Urothelium cell line (cell line): ENCODE measurements at places on chromosomes 4 and X.
A peak's percentile ranks its signal among the peaks of the same experiment; 100 is the strongest.

- no peak for DNase-seq
Measured at GRCh38 chrX:53249408-53250042, 24.5 kb upstream of the KDM5C start.

GRCh38 chr4:176789955-176790354 lies 2.8 kb downstream of the VEGFC start:
- DNase-seq, result peak; percentile 58

DNA sequence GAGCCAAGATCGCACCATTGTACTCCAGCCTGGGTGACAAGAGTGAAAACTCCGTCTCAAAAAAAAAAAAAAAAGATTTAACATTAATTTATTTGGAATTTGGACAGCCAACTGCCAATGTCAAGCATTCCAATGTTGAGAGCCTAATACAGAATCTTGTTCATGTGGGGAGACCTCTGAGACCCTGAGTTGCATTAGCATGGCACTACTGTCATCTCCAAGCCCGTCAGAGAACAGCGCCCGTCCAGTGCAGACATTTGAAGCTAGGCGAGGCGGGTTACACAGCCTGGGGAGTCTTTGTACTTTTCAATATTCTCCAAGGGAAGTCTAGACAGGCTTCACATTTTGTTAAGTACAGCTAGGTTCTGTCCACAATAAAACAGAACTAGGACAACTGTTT lies 126.7 kb downstream of the CHRNA9 start:
- DNase-seq, result no peak

- DNase-seq, result no peak
Measured at GRCh38 chrX:154433605-154434004, 3.3 kb upstream of the GDI1 start.
